Pulmonary artery endothelial cell (primary cell): ENCODE measurements at places on chromosomes 4 and X. TPM values are rescaled to one million over a fixed set of nuclear protein-coding genes. Genes with fewer than 3 reads are reported as not detected.

FAT4 gene
- 29.7 and 46.8 TPM in 2 replicates for total RNA-seq

SSX3 gene
- not detected in 2 replicates for total RNA-seq

FGB gene
- total RNA-seq, result not detected in 2 replicates

MAGEA8 gene
- total RNA-seq, result not detected in 2 replicates

- no peak for DNase-seq
These were observed 89.1 kb downstream of the LARP7 start for GRCh38 chr4:112726041-112726440.
